AG20443 (cell line): ENCODE measurements at places on chromosomes 13 and 19.

- no peak for DNase-seq
Observed at GRCh38 chr13:95226932-95227695, 74.1 kb downstream of the ABCC4 start.

GRCh38 chr13:113429608-113429985, 23.7 kb downstream of the ADPRHL1 start:
- no peak for DNase-seq

- no peak for DNase-seq
Observed at GRCh38 chr13:97506511-97506910, 72.5 kb downstream of the RAP2A start.

GRCh38 chr13:32751340-32751739, 165.1 kb downstream of the PDS5B start:
- no peak for DNase-seq

DNA sequence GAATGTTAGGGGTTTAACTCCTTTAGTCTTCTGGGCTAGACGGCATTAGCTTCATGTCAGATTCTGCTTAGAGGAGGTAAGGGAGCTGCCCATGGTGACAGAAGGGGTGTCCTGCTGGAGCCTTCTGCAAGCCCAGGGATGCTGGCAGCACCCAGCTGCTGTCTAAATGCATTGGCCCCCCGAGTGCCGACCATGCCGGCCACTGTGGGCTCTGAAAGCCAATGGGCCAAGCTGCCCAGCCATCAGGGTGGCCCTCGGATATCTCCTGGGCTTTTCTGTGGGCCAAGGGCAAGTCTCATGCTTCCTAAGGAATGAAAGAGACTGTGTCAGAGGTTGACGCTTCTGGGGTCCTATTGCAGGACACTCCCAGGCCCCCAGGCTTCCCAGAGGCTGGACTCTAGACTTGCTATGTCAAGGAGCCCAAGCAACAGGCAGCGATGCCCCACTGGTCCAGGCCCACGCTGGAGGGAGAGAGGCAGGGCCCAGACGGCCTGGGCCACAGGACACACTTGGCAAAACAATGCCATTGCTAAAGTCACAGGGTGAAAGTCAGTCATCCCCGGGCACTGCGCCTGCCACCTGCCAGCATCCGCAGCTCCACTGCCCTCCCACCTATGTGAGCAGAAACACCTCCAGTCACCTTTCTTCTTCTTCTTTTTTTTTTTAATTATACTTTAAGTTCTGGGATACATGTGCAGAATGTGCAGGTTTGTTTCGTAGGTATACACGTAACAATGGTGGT, 160.2 kb upstream of the GPR12 start:
- DNase-seq: no peak

GRCh38 chr13:33179463-33179862, 106.1 kb downstream of the STARD13 start:
- no peak for DNase-seq

- peak; percentile 39 for DNase-seq
Observed at GRCh38 chr13:64758521-64759244, 2471.5 kb downstream of the PCDH9 start.

GRCh38 chr19:44822177-44822576, 13.3 kb downstream of the BCAM start:
- no peak for DNase-seq

GRCh38 chr13:113845723-113846635, 17.9 kb downstream of the GAS6 start:
- no peak for DNase-seq

DNA sequence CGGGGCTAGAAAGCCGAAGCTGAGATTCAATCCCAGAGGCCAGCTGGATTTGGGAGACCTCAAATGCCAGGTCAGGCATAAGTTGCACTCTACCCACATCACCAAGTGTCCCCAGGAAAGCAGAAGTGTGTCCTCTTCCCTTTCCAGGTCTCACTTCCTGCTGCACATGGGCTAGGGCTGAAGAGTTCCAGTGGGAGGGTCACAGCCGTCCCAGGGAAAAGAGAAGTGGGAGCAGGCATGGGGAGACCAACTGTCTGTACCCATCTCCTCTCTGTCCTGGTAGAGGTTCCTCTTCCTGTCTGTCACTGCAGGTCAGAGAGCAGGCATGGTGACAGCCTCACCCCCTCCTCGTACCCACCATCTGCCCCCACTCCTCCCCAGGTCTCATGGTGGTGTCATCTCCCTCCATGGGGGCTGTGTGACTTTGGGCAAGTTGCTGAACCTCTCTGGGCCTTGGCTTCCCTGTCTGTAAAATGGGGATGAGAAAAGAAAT, 14.8 kb downstream of the AXL start:
- no peak for DNase-seq

- DNase-seq: no peak
Observed at GRCh38 chr13:56189978-56190377, 950.7 kb upstream of the PRR20A start.
